ENCODE measurements at places on chromosomes 2 and 18.

GRCh38 chr2:223760838-223761502 lies 76.4 kb downstream of the AP1S3 start:
- DNase-seq = peak; percentile 38

DNA sequence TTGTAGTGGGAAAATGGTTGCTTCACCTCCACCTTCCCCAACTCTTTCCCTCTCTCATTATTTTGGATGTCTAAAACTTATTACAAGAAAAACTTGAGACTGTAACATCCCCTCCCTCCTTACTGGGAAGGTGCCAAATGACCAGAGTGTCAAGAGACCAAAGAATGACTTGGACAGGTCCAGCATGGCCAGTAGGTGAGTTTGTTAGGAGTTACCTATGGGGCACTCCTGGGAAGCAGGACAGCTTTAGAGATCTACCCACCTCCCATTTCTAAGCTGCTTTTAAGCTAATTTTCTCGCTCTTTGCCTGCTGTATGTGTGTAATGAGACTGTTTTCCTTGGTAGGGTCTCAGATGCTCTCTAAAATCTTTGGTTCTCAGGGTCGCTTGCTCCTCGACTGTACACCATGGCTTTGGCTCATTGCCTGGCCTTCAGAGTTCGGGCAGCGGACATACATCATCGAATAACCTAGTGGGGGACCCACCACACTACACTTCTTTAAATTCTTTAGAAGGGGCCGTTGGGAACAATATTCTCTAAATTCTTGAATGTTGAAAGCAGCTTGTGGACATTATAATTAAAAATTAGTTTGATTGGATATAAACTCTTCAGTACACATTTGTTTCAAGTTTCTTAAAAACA lies 45.2 kb downstream of the SLC30A6 start:
- DNase-seq = no peak

- DNase-seq = no peak
Measured at GRCh38 chr2:516944-517343, 160.3 kb downstream of the TMEM18 start.

DNA sequence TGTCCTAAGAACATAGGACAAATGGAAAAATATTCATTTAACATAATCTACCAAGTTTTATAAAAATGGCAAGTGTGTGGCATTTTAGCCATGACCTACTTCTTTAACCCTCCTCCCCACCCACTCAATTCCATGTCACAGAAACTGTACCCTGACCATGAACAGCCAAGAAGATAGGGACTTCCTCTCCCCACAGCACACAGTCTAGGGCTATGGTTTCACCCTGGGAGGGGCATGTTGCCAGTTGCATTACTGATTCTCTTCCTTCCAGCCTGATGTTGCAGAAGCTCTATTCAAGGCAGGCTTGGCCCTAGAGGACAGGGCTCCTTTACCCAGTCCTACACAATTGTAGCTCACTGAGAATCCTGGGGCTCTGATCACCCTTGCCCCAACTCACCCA lies 153.6 kb upstream of the KLF7 start:
- no peak for DNase-seq

DNA sequence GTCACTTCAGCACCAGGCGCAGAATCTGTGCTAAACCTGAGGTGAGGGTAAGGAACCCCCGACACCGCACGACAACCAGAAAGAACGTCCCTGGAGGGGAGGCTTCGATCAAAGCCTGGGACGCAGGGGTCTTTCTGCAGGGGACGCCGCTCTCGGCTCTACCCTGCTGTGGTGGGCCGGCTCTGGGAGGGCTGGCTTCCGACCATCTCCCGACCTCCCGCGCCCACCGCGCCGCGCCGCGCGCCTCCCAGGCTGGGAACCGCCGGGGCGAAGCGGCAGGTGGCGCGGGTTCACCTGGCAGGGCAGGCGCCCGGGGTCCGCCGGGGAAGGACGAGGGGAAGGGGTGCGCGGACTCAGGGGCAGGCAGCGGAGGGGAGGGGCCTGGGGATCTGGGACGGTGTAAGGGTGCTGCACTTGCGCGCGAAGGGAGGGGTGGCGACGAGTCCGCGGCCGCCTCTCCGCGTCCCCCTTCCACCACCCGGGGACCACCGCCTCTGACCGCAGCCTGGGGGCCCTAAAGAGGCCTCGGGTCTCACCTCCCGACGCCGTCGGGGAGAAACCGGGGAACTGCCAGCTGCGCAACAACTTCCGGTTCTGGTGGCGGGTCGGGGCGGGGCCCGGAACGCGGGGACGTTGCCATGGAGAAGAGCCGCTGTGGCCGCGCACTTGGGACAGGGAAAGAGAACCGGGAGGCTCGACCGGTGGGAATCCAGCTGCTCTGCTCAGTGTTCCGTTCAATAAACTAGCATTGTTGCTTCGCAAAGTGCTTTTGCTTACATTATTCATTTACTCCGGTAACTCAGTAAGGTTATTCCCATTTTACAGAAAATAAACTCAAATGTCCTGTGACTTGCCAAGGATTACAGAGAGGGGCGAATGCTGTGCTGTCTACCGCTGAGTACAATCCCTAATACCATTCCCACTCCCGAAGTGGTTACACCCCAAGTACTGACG lies at the start of gene ZNF396:
ZNF396 (minus strand) TSS at position 596 of the 954 bp plus-strand sequence. CDS start 3,045 bp downstream, outside the sequence.
- peak; percentile 58 for DNase-seq

- DNase-seq = peak; percentile 21
Measured at GRCh38 chr18:11688972-11689668, at the start of gene GNAL. Gene GNAL (plus strand): TSS chr18:11689264. CDS start chr18:11689564, 300 bp downstream.

- DNase-seq = no peak
Measured at GRCh38 chr2:23448906-23449305, 63.9 kb downstream of the KLHL29 start.

DNA sequence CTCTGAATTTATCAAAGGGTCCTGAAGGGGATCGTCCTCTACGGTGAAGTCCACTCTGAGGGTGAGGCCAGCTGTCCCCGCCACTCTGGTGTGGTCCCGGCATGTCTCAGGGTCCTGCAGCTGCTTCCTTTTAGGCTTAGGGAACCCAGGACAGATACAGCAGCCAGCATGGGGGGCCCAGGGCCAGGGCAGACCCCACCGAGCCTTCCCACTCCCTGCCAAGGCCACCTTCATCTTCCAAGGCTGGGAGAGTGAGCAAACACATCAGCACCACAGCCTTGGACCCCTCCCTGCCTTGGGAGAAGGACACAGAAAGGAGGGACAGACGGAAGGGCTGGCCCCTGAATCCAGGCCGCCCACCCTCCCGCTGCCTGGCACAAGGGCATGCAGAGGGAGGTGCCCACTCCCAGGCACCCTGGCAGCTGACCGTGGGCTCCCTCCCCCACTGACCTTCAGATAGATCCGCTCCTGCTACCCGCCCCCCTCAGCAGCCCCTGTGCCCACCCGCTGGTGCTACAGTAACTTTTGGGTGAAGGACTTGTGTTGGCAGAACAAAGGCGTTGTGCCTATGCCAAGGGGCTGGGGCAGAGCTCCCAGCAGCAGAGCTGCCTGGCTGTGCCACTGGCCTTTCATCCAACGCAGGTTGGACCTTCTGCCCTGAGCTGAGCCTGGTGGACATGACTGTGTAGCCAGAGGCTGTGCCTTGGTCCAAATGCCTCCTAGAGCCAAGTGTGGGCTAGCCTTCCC lies 7.6 kb downstream of the CYP26B1 start:
- DNase-seq = no peak

DNA sequence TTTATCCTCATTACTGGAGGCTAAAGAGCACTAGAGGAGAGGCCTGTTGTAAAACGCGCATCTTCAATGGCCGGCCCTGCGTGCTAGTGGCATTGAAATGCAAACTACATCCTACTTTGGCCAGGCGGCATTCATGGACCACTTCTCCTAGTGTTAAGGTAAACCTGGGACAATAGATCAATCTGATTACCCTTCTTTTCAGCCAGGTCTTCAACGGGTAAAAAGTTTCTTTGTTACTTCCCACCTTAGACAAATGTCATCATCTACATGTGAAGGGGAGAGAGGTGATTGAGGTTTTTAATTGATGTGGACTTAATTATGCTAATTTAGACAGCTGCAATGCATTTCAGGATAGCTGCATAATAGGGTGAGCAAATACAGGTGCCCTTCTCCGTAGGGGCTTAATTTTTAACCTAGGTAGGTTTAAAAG lies 628.0 kb downstream of the ZEB2 start:
- no peak for DNase-seq

DNA sequence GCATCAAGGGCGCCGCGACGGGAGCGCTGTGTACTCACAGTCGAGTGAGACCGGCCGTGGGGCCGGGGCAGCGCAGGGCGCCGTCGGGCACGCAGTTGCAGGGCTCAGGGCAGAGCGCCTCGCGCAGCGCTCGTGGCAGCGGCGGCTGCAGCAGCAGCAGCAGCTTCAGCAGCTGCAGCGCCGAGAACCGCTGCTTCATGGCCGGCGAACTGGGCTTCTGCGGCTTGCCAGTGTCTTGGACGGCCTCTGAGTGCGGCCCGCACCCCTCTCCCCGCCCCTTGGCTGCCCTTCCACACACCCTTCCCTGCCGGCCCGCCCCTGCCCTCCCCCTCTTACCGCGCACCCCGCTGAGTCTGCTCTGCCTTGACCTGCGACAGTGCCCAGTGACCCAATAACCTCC lies at the start of gene LHCGR:
LHCGR (minus strand) TSS at position 252 of the 400 bp plus-strand sequence; CDS start at position 199, 53 bp downstream.
- DNase-seq = no peak

- peak; percentile 4 for DNase-seq
Measured at GRCh38 chr2:156110890-156111289, 221.6 kb downstream of the NR4A2 start.

DNA sequence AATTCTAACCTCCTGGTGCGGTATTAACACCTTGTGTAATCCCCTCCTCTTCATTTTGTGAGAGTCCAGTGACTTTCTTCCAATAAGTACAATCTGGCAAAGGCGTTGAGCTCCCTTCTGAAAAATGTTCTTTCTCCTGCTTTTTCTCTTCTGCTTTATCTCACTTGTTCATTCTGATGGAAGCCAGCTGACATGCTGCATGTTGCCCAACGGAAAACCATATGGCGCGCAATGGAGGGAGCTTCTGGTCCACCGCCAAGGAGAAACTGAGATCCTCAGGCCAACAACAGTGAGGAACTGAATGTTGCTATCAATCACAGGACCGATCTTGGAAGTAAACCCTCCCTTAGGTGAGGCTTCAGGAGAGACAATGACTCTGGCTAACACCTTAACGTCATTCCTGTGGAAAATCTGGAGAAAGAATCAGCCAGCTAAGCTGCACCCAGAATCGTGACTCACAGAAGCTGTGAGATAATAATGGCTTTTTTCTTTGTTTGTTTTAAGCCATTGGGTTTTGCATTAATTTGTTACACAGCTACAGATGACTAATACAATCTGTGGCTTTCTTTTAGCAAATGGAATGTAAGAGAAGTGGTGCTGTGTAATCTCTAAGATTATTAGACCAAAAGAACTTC lies 1323.9 kb upstream of the DDX18 start:
- DNase-seq = no peak

DNA sequence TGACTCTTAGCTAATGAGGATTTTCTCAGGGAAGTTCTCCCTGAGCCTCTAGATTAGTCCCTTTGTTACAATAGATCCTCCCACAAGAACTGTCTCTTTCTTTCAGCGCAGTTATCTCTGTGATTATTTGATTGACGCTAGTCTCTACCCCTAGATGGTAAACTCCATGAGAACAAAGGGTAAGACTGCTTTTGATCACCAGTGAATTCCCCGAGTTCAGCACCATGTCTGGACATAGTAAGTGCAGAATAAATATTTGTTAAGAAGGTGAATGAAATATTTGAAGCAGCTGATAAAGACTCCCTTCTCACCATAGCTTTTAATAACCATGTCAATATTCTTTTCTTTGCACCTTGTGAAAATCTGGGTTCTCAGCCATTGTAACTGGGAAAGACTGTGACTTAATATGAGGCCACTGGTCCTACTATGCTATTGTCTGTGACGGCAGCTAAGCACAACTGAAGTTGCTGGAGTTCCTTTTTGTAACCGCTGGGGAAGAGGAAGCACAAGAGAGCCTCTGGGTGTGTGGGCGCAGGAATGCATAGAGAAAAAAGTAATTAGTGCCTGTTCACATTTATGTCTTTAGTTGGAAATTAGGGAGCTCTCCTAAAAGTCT lies 214.7 kb downstream of the TGIF1 start:
- DNase-seq = peak; percentile 8

DNA sequence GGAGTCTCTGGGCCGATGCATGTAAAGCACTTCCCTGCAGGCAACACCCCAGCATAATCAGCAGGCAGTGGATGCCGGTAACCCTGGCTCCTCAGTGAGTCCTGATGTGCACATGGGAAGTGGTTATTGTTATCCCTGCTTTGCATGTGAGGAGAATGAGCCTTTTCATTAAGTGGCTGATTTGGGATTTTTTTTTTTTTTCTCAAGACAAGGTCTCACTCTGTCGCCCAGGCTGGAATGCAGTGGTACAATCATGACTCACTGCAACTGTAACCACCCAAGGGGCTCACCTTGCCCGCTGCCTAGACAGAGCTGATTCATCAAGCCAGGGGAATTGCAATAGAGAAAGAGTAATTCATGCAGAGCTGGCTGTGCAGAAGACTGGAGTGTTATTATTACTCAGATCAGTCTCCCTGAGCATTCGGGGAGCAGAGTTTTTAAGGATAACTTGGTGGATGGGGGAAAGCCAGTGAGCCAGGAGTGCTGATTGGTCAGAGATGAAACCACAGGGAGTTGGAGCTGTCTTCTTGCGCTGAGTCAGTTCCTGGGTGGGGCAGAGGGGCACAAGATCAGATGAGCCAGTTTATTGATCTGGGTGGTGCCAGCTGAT lies 95.4 kb downstream of the SOCS6 start:
- DNase-seq = no peak

GRCh38 chr2:41723526-41723925 lies 324.3 kb upstream of the PKDCC start:
- no peak for DNase-seq

GRCh38 chr18:64436111-64436510 lies 287.2 kb upstream of the LINC00305 start:
- no peak for DNase-seq

- DNase-seq = no peak
Measured at GRCh38 chr2:63819765-63820717, 21.7 kb upstream of the UGP2 start.

DNA sequence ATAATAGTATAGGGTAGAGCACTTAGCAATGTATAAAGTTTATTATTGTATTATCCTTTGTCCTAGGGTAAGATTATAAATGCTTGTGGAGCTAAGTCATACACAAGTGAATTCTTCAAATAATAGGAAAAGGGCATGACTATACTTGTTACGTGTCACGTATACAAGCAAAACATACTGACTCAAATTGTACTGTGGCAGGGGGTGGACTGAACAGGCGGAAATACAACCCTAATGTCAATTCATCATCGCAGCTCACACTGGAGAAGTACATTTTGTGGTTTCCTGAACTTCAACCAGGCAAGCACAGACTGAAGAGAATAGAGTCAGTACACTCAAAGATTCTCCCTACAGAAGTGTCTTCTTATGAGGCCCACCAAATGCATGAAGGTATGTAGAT lies 201.0 kb downstream of the MBD2 start:
- no peak for DNase-seq

GRCh38 chr2:102387763-102388546 lies 32.4 kb downstream of the IL18R1 start:
- no peak for DNase-seq

- no peak for DNase-seq
Measured at GRCh38 chr2:121798617-121799016, 43.2 kb downstream of the TSN start.
